Gastroesophageal sphincter (tissue), 4 donors: ENCODE measurements at places on chromosomes 3 and 15.

DNA sequence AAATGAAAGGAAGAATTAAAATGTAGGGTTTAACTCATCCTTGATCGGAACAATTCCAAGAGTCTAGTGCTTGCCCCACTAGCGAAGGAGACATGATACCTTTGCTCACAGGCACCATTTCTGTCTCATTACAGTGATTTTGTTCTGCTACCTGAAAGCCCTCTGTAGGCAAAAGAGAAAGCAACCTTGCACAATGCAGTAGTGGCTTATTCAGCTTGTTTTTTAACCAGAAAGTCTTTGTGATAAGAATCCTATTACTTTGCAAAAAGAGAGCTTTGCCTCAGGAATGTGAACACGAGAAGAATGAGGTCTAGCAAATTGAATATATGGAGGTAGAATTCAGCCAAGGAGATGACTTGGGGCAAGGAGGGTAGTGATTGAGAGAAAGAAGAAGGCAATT lies 684.4 kb downstream of the GRM7 start:
- ATAC-seq, result no peak

- no peak for ATAC-seq
Measured at GRCh38 chr3:184129012-184129411, 6.1 kb upstream of the EIF2B5 start.

GRCh38 chr3:139308560-139308959 lies 35.3 kb upstream of the MRPS22 start:
- no peak for ATAC-seq

DNA sequence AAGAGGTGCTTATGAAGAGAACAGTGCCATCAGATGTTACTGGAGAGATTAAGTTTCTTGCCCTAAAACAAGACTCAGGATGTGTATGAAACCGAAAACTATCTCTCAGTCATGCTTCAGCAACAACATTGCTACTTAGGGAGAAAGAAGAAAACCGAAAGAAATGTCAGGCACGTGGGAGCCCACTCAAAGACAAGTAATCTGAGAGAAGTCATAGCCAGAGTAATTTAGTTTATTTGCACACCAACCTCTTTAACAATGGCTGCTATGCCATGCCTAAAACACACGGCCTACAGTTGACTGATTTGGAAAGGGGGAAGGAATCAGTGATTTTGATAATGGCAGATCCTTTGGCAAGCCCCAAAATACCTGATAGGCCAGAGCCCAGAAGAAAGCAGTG lies 162.9 kb downstream of the TIGIT start:
- no peak for ATAC-seq

GRCh38 chr3:24254649-24255048 lies 240.0 kb downstream of the THRB start:
- ATAC-seq, result no peak

DNA sequence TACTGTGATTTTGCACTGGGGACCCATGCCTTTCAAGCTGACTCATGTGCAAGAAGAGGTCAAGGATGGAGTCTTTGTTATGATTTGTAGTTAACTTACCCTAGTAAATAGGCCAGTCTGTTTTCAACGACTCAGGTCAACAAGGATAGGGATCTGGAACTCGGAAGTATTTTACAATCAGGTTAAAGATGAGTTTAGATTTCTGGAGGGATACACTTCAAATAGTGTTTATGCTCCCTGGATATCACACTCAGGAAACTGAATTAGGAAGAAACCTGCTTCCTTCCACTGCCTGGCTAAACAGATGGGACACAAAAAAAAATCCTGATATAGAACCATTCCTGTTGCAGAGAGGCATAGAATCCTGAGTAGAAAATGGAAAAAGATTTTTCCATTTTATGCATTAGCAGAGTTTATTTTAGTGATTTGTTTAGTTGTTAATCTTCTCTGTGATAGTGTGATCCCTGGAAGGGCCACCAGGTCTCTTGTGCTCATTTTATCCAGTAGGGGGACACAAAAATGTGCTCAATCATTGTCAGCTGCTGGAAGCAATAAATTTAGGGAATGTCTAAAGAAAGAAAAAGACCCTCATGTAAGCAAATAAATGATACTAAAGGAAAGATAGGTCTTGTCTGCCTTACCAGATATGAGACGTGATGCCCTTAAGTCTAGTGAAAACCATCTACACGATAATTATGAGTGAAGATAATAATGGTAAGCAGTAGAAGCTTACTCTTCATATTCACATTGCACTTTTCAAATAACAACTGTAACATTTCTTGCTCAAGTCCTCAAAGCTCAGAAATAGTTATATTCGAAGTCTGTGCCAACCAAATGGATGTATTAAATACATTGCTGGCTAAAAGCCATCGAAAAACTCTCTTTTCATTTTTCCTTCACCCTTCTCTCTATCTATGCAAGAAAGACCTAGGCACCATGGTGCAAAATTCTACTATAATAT lies 452.1 kb upstream of the KCNMB2 start:
- ATAC-seq, result no peak

GRCh38 chr15:89051875-89052274 lies 36.4 kb upstream of the ABHD2 start:
- ATAC-seq, result peak; percentile 51

DNA sequence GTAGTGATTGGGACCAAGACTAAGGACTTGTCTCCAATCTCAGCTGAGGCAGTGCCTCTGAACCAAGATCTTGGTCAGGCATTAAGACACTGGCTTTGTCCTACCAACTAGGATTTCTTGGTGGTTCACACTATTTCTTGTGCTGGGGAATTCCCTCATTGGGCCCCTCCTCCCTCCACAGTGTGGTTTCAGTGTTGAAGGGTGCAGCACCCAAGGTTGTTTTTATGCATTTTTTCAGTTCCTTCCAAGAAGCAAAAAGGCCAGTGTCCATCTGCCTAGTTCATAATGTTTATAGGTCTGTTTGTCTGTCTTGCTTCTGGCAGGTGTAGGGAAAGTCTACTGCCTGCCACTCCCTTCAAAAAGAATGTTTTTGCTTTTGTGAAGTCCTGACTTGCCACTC lies 10.6 kb upstream of the ITPKA start:
- ATAC-seq, result no peak

- no peak for ATAC-seq
Measured at GRCh38 chr15:75200765-75201615, 692 bp upstream of the C15orf39 start.

- ATAC-seq, result no peak
Measured at GRCh38 chr3:132758740-132759139, 36.5 kb upstream of the NPHP3 start.

- ATAC-seq, result no peak
Measured at GRCh38 chr3:45573591-45573990, 21.0 kb upstream of the LIMD1 start.

- ATAC-seq, result no peak
Measured at GRCh38 chr15:32705446-32705845, 12.4 kb upstream of the GREM1 start.

DNA sequence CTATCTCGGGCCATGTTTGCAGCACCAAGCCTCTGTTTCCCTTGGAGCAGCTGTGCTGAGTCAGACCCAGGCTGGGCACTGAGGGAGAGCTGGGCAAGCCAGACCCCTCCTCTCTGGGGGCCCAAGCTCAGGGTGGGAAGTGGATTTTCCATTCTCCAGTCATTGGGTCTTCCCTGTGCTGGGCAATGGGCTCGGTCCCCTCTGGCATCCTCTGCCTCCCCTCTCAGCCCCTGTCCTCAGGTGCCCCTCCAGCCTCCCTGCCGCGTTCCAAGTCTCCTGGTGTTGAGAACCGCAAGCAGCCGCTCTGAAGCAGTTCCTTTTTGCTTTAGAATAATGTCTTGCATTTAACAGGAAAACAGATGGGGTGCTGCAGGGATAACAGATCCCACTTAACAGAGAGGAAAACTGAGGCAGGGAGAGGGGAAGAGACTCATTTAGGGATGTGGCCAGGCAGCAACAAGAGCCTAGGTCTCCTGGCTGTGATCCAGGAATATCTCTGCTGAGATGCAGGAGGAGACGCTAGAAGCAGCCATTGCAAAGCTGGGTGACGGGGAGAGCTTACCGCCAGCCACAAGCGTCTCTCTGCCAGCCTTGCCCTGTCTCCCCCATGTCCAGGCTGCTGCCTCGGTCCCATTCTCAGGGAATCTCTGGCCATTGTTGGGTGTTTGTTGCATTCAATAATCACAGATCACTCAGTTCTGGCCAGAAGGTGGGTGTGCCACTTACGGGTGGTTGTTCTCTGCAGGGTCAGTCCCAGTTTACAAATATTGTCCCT lies 1.2 kb downstream of the RHO start:
- no peak for ATAC-seq

DNA sequence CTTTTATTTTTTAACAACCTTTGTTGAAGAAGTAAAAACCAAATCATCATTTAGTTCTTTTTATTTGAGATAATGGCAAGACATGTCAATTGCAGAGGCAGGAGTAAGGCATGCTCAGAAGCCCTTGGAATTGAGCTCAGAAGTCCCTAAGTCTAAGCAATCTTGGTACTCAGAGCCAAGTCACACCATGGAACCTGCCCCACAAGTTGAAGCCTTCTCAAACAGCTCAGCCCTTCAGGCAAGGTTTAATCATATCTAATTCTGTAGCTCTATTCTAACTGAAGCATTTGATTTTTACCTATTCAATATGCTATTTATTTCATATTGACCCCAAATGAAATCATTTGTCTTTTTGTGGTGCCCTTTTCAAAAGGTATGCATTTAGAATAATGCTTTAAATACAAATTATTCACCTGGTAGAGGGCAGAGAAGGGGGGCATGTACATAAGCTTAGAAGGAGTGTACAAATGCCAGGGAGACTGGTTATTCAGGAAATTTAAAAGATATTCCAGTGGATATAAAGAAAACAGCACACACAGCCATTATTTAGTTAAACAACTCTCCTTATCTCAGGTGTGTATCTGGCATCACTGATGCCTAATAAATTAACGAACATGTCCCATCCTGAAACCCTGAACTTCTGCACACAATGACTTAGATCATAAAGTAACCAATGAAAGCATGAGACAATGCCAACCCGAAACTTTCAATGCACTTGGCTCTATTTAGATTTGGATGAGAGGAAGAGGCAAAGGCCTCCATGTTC lies 26.2 kb upstream of the TOP2B start:
- ATAC-seq, result no peak

DNA sequence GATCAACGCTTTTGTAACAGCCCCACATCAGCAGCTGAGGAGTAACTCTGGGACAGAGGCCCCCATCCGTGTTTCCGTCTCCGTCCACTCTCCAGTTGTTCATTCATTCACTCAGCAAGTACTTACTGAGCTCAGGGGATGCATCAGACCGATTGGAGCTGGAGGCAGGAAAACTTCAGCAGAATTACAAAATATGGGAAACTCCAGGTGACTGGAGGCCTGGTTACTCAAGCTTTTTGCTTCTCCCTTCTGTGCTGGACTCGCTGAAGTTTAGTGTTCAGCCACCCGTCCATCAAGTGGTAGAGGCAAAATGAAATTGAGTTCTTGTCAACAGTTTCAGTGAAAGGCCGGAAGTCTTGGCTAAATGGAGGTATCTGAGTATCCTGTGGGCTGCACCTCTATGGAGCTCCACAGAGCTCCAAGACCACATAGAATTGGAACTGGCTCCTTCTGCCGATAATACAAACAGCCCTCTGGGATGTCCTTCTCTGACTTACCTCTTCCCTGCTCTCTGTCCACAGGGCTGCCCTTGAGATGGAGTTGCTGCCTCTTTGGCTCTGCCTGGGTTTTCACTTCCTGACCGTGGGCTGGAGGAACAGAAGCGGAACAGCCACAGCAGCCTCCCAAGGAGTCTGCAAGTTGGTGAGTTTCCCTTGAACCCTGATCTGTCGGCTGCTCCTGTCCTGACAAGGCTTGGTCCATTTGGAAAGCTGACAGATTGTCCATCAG lies 14.7 kb downstream of the NRROS start:
- ATAC-seq, result no peak

- no peak for ATAC-seq
Measured at GRCh38 chr3:19539518-19540392, 391.4 kb downstream of the KCNH8 start.

DNA sequence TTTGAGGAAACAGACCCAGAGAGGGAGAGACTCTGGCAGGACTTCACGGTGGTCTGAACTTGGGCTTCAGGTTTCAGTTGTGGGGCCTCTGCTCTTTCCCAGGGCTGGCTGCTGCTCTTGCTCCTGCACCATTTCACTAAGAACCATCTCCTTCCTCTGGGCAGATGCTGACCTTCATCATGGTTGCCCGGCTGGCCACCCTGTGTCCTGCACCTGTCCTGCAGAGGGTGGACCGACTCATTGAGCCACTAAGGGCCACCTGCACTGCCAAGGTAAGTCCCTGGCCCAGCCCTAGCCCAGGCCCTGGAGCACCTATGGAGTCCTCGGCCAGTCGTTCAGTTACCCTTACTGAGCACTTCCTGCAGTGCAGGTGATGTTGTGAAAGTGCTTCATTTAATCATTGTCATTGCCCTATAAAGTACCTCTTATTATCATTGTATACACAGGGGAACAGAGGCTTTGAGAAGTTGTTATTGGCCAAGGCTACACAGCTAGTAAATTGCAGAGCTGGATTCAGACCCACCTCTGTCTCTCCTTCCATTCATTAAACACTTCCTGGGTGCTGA lies 10.0 kb downstream of the RPL32 start:
- no peak for ATAC-seq

GRCh38 chr3:170745211-170745718 lies 124.7 kb downstream of the RPL22L1 start:
- no peak for ATAC-seq

DNA sequence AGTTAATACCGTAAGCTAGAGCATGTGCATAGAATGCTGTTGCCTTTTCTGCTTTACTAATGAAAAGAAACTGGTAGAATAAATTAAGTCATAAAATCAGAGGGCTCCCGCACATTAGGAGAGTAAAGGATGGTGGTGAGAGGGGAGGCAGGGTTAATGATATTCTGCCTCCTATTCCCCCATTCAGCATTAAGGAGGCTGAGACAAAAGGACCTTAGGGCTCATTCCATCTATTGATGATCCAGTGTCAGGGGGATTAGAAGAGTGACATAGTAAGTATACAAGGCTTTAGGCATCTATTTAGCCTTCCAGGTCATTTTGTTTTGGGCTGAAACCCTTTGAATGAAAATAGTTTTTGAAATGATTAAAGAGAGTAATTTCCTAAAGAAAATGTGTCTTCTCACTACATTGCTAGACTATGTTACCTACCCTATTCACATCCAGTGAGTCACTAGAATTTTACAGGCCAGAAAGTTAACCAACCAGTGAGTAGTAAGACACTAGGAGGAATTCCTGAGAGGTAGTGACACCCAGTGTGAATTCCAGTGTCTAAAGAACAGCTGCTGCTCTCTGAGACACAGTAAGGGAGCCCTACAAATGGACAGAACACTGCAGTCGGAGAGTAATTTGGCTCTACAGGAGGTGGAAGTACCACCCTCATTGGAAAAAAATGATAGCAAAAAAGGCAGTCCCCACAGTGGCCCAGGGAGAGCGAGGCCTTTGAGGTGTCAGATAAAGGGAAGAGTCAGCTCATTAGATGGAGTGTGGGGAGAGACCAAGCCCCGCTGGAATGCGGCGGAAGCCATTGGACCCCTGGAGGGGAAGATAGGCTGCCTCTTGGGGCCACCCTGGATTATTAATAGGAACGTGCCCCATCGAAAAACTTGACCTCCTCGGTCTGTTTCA lies 67.6 kb downstream of the TUSC7 start:
- no peak for ATAC-seq

DNA sequence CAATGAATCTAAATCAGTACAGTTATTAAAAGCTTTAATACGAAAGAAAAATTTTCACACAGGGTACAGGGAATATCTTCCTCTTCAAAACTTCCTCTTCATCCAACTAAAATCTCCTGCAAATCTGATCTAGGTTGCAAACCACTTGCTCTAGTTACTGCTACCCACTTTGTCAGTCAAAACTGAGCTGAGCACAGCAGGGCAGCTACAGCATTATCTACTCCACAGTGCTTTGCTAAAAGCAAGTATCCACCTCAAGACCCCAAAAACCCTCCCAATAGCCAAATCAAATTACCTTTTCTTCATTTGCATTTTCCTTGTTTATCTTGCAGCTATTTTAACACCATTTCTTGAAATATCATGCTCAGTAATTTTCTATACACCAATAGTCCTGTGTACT lies 14.7 kb downstream of the ZNF280D start:
- no peak for ATAC-seq
